ENCODE measurements at places on chromosomes 1 and 21.

- no peak for DNase-seq
Observed at GRCh38 chr1:10819198-10819901, 22.9 kb upstream of the CASZ1 start.

DNA sequence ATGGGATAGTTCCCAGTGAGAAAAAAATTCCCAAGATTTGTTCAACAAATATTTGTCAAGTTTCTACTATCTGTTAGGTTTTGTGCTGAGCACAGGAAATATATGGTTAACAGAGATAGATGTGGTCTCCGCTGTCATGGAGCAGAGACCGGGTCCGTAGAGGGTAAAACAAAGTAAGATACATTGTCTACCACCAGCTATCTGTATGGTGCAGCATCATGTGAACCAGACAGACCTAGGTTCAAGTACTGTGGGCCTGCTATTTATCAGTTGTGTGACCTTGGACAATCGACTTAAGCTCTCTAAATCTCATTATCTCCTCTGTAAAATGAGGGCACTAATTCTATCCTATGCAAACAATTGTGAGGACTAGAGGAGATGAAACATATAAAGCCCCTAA lies 109.8 kb downstream of the DUSP10 start:
- DNase-seq = no peak

GRCh38 chr21:29704719-29705118 lies 235.1 kb downstream of the GRIK1 start:
- no peak for DNase-seq

GRCh38 chr1:209873067-209873799 lies 45.5 kb downstream of the UTP25 start:
- no peak for DNase-seq

DNA sequence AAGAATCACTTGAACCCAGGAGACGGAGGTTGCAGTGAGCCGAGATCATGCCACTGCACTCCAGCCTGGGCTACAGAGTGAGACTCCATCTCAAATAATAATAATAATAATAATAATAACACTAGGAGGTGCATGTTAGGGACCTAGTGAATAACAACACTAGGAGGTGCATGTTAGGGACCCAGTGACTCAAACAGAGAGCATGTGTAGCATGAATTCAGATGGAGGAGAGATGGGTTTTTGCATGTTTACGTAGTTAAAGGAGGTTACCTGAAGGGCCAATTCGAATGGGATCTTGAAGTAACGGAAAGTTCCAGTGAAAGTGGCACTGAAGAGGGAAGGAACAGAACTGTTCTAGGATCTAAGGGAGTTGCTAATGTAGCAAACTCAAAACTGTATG lies 7.1 kb upstream of the KCNK1 start:
- DNase-seq = no peak

- DNase-seq = no peak
Observed at GRCh38 chr1:201119206-201120197, 7.3 kb upstream of the CACNA1S start.

GRCh38 chr21:17610911-17611310 lies 1.8 kb downstream of the BTG3 start:
- DNase-seq = no peak

- DNase-seq = no peak
Observed at GRCh38 chr21:37224861-37225839, 42.0 kb downstream of the VPS26C start.

GRCh38 chr1:117574161-117574835 lies 31.6 kb upstream of the TENT5C start:
- no peak for DNase-seq

GRCh38 chr1:229114315-229114714 lies 156.6 kb upstream of the RAB4A start:
- no peak for DNase-seq

DNA sequence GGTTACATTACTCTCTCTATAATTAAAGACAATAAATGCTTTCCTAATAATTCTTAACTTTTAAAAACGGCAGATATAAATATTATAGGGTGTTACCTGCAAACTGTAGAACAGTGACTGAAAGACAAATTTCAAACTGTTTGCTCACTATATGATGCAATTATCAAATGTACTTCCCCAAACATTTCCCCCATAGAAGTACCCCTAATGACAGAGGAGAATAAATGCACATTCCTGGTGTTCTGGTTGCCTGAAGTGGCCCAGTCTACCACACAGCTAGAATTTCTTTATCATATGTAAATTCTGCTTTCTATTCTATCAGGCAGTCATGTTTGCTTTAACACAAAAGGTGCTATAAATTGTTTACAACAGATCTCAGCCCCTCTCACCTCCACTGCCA lies 70.4 kb downstream of the VAV3 start:
- no peak for DNase-seq

GRCh38 chr1:7915826-7916500 lies 24.7 kb downstream of the TNFRSF9 start:
- DNase-seq = no peak

DNA sequence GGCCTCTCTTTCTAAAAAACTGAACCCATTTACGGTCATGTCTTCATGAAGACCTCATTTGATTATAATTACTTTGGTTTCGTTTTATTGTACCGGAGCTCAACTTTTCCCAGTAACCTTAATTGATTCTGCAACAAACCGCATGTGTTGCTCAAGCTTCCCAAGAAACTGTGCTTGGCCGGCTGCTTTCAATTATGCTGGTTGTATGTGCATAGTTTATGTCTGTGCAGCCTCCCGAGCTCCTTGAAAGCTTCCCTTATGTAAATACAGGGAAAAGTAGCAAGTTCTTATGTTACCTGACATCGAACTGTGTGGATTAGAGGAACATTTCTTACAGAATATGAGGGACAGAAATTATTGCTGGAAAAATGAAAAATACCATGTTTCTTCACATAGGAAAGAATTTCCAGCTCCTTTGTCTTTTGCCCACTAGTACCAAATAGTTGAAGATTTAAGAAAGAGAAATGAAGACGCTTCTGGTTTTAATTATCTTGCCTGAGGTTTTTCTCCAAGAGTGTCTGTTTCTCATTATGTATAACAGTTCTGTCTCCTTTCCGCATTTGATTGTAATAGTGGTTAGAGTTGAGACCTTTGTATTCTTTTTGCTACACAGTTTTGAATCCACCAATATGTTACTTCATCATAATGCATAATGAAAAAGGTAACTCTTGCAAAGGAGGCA lies 2.1 kb downstream of the VCAM1 start:
- DNase-seq = no peak

- no peak for DNase-seq
Observed at GRCh38 chr1:150596095-150596892, 16.9 kb upstream of the MCL1 start.

DNA sequence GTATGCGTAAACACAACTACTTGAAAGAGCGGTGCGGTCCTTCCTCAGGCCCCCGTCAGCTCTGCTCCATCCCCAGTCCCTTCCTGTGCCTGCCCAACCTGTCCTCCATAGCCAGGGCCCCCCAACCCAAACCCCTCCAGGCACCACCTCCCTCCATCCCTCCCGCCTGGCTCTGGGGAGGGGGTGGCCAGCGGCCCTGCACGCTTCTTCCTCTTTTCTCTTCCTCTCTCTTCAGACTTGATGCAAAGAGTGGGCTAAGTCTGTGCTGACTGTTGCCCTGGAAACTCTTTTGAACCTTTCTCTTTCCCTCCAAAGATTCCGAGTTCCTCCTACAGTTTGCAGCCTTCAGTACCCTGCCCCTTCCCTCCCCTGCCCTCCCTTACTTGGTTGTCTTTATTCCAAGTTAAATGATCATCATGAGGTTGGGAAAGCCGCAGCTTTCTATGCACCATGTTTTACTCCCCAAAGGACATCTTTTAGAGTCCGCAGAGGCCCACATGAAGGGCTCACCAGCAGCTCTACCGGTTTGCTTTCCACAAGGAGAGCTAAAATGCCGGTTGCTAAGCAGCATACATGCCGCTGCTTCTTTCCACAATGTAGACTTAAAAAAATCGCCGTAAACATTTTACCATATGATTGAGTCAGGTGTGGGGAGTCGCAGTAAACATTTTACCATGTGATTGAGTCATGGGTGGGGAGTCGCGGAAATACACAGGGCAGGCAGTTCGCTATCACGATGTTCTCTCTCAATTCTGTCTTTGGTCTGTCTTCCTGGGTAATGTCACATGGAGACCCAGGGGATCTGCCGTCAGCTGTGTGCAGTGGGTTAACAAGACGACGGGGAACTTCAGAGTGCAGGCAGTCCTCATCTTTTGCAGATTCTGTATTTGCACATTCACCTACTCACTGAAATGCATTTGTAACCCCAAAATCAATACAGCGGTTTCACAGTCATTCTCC lies 525.3 kb downstream of the KIF26B start:
- no peak for DNase-seq

- no peak for DNase-seq
Observed at GRCh38 chr1:230622151-230622550, 20.1 kb upstream of the COG2 start.

DNA sequence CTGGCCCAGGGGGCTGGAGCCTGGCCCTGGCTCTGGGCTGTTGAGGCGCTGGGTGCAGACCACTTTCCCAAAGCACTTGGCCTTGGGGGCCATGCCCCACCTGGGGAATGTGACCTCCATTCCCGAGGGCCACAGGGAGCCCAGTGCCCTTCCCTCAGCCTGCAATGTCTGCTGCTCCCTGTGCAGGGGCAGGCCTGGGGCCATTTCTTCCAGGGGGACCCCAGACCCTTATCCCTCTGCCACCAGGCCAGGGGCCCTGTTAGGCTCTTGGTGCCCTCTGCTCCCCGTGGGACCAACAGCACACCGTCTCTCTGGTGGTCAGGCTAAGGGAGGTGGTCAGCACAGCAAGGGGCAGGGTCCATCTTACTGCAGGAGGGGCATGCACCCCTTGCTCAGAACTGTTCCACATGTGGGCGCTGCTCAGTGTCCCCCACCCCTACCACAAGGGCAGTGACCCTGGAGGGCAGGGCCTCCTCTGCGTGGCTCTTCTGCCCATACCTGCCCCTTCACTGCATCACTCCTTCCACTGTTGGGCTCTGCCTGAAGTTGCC lies 1.1 kb upstream of the TMEM52 start:
- DNase-seq = no peak

DNA sequence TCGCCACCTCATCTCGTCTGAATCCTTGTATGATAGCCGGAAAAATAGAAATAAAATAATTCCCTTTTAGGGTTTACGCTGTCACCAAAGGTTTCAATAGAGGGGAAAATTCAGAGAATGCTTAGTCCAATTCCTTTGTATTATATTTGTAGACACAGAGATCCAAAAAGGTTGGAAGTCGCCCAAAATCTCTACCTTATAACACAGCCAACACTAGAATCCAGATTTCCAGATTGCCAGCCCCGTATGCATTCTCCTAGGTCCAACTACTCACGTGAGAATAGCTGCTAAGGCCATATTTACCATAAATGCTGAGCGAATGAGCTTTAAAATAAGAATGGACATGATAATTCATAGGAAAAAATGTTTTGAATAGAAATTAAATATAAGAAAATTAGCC lies 124.5 kb downstream of the KCNK1 start:
- DNase-seq = no peak

GRCh38 chr1:6360117-6360496 lies 33.5 kb downstream of the ACOT7 start:
- no peak for DNase-seq

DNA sequence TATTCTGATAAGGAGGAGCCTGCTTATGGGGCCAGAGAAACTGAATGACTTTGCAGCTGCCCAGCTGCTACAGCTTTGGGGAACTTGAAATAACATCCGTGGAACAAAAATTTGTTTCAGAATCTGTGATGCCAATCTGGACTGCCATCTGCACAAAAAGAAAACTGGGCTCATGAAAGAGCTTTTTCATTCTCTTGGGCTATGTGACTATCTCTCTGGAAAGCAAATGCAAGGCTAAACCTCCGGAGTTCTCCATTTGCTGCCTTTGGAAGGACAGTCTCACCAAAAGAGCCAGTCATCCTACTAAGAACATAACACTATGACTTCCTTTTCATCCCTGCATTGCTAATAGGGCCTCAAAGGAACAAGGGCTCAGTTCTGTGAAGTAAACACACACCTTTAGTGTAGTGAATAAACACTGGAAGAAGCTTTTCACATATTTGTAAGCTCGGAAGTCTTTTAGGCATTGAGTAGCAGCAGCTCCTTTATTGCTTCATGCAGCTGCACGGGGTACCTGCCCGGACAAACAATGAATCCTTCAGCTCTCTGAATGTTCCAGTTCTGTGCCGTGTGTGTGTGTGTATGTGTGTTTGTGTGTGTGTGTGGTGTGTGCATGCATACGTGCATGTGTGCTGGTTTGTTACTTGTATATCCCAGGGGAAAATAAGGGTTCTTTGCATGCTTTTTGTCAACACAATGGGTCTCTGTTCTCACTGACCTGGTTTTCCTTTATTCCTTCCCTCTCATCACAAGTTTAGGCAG lies 255.5 kb upstream of the SGIP1 start:
- no peak for DNase-seq

- DNase-seq = no peak
Observed at GRCh38 chr1:6960860-6961259, 175.6 kb downstream of the CAMTA1 start.

- no peak for DNase-seq
Observed at GRCh38 chr1:9904596-9904995, 5.5 kb downstream of the CTNNBIP1 start.

GRCh38 chr1:243837907-243838535 lies 12.0 kb downstream of the AKT3 start:
- DNase-seq = no peak
